ENCODE measurements at places on chromosomes 2 and 18. TPM values are rescaled to one million over a fixed set of nuclear protein-coding genes. Genes with fewer than 3 reads are reported as not detected.

Gene CD8B2
- polyA plus RNA-seq, result not detected

Gene HK2
- polyA plus RNA-seq, result 0.90 TPM

Gene EML6
- polyA plus RNA-seq, result 9.9 TPM

Gene KIF5C
- polyA plus RNA-seq, result 515 TPM

Gene SLC4A3
- polyA plus RNA-seq, result 25.3 TPM

Gene MEIS1
- polyA plus RNA-seq, result 46.5 TPM

Gene SMPD4
- 56.1 TPM for polyA plus RNA-seq

Gene EHD3
- 3.5 TPM for polyA plus RNA-seq

Gene SPEG
- 58.3 TPM for polyA plus RNA-seq

Gene GAREM2
- polyA plus RNA-seq, result 3.2 TPM

Gene NAT8
- polyA plus RNA-seq, result not detected

Gene RAB27B
- 53.4 TPM for polyA plus RNA-seq

Gene IL1B
- not detected for polyA plus RNA-seq

Gene PRPF40A
- 81.9 TPM for polyA plus RNA-seq

Gene AP1S3
- 6.6 TPM for polyA plus RNA-seq

Gene CMPK2
- polyA plus RNA-seq, result 6.5 TPM

Gene DSG1
- not detected for polyA plus RNA-seq

Gene EDAR
- polyA plus RNA-seq, result not detected

Gene KATNAL2
- 1.4 TPM for polyA plus RNA-seq
